ENCODE measurements at places on chromosomes 1 and 21. TPM values are rescaled to one million over a fixed set of nuclear protein-coding genes. Genes with fewer than 3 reads are reported as not detected.

GRCh38 chr1:35931446-35932157 lies 697 bp downstream of the AGO3 start:
- DNase-seq = peak; percentile 58

DNA sequence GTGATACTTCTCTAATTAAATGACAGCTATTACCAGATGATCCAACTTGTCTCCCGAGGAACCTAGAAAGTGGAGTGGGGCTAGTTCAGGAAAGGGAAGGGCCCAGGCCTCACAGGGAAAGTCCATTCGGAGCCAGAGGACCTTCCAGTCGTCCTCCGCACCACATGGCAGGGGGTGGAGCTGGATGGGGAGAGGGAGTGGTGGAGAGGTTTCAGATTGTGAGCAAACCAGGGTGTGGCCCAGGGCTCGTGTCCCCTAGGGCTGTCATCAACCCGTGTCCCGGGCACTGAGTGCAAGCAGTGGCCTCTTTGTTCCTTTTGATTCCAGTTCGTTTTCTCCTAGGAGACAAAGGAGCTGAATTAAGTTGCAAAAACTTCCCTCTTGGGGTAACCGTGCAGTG lies 114.9 kb downstream of the HUNK start:
- DNase-seq = peak; percentile 26

DNA sequence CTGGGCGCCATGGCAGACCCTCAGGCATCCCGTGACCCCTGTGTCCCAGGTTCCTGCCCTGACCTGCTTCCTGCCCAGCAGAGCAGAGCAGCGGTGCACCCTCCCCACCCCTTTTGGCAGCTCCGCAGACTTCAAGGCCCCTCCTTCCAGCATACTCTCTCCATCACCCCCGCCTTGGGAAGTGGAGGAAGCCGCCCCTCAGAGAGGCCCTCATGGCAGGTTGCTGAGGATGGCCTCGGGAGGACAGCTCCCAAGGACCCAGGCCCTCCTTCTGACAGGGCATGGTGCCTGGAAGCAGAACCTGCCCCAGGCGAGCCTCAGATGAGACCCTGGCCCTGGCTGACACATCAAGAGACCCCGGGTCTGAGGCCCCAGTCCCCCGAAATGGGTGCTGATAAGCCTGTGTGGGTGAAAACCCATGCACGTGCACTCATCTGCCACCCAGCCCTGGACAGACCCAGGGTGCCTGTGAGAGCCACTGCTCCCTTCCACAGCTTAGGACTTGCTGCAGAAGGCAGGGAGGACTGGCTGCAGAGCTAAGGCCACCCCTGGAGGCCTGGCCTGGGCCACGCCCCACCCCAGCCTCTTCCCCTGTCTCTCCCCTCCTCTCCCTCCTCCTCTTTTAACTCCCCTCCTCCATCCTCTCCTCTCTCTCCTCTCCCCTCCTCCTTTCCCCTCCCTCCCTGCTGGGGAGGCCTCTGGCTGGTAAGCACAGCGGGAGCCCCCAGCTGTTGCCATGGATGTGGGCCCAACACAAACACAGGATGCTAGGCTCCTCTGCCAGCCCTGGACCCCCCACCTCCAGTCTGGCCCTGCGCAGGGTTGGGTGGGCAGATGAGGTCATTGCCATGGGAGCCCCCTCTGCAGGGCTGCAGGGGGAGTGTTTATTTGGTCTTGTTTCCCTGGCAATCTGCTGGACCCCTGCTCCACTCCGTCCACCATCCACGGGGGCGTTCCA lies 33.7 kb downstream of the WNT9A start:
- DNase-seq = no peak

DNA sequence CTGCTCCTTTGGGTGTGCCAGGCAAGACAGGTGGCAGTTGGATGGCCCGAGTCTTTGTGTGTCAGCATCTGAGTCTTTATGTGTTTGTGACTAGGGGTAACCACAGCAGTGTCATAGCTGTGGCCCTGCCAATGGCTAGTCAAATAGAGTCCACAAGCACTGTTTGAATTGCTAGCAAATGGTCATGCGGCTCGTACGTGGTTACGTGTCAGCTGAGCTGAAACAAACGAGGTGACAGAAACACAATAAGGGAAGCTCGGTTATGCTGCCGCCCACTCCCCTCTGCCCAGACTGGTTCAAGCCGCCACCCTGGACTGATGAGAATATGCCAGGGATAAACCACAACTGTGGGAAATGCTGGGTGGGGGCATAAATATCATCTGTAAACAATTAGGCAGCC lies 174.3 kb upstream of the LMO4 start:
- no peak for DNase-seq

DNA sequence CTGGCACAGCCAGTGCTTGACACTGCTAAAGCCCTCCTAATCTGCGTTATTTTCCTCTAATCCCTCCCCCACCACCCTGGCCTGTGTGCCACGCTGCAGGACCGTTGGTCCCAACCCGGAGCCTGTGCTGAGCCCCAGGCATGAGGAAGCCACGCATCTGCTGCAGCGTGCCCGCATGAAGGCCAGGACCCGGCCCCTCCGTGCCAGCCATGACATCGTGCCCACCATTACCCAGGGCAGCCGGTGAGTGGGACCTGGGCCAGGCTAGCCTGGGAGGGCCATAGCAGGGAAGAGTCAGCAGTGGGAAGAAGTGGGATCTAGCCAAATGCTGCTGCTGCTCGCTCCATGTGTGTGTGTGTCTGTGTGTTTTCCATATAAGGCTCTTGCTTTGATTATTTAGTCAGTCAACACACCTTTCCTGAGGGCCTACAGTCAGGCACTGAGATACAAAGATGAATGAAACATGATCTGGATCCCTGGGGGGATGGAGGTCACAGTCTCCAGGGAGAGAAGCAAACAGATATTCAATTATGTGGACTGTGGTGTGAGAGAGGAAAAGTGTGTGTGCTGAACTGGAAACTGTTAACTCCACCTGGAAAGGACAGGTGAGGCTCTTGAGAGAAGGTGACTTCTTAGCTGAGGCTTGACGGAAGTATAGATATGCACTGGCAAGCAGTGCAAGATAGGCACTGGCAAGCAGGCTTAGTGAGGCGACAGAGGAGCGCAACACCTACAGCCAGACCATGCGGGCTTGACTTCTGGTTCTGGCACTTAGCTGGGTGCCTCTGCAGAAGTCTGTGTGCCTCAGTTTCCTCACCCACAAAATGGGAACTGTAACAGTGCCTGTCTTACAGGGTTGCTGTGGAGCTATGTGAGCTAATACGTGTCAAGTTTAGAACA lies 15.9 kb downstream of the KIAA1614 start:
- DNase-seq = no peak

DNA sequence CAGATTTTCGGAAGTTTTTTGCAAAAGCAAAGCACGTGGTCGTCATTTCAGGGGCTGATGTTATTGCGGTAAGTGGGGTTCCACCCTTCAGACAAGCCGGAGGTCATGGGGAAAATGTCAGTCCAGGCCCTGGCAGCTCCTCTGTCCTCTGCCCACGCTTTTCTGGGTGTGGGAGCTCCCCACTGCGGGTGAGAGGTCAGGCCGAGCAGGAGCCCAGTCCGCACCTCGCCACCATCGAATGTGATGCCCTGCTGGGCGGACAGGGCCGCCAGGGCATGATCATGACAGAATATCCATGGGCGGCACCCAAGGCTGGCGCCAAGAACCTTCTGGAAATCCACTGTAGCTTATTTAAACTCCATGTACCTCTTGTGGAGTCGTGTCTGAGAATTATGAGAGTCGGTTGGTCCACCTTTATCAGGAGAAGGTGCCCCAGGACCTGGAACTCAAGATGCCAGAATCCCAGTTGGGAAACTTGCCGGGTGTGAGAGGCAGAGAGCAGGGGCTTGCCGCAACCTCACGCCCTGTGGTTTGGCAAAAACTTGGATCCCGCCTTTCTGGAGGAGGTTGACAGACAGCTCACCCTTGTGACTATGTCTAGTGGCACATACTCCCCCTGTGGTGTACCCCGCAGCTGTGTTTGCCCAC lies 6.9 kb downstream of the DIRAS3 start:
- no peak for DNase-seq

- DNase-seq = no peak
Observed at GRCh38 chr1:102098536-102098935, 101.8 kb upstream of the OLFM3 start.

Gene MARK1
- 7.1 TPM for total RNA-seq

- no peak for DNase-seq
Observed at GRCh38 chr1:65995336-65995735, 202.6 kb downstream of the PDE4B start.

Gene CLCA4
- total RNA-seq = 0.07 TPM

GRCh38 chr1:93013145-93014065 lies 52.1 kb upstream of the DIPK1A start:
- DNase-seq = no peak

Gene NAV1
- total RNA-seq = 15.2 TPM

Gene FAM163A
- total RNA-seq = 0.43 TPM

Gene RGS7
- 1.1 TPM for total RNA-seq
